ENCODE measurements at places on chromosomes 16 and 17. TPM values are rescaled to one million over a fixed set of nuclear protein-coding genes. Genes with fewer than 3 reads are reported as not detected.

- no peak for DNase-seq
Measured at GRCh38 chr17:8475227-8475626, 39.5 kb downstream of the NDEL1 start.

DNA sequence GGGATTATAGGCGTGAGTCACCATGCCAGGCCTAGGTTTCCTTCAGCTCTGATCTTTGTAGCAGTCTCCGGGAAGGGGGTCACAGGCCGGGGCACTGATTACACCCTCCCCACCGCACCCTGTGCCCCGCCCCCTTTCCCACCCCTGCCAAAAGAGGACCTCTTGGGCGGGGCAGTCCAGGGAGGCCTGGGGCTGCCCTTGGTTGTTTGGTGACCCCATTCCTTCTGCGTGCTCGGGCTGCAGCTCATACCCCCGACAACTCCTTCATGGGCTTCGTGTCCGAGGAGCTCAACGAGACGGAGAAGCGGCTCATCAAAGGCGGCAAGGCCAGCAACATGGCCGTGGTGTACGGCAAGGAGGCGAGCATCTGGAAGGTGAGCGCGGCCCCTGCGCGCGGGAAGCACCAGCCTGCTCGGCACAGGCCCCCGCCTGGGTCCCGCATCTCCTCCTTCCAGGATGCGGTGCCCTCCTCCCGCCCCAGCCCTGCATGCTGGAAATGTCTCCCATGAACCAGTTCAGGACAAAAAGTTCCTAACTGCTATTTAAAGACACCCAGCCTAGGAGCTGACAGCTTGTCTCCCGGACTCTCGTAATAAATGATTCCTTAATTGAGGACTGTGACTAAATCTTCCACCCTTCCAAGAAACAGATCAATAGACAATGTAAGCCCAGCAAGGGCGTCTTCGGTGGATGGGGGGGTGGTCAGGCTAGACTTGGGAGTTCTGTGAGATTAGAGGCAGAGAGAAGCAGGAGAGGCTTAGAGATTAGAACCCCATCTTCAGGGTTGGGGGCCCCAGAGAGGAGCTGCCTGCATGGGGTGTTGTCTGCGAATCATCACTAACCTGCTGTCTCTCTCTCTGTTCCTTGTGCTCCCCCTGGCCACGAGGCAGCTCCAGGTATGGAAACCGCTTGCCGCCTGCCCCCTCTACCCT, 64.5 kb downstream of the MGAT5B start:
- DNase-seq, result no peak

DNA sequence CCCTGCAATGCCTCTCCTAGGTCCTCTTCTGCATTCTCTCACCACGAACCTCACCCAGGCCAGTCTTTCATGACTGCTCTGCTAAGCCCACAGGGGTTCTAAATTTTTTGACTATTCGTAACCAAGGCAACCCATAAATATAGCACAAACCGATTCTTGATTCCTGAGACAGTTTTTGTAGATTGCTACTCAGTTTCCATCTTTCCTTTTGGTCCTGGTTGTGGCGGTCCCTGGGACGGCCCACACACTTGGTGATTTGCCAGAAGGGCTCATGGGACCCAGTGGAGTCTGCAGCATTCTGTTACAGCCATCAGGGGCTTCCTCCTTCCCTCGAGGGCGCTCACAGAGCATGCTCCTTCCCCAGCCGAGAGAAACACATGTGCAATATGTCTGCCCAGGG, 23.4 kb upstream of the MGAT5B start:
- DNase-seq, result no peak

DNA sequence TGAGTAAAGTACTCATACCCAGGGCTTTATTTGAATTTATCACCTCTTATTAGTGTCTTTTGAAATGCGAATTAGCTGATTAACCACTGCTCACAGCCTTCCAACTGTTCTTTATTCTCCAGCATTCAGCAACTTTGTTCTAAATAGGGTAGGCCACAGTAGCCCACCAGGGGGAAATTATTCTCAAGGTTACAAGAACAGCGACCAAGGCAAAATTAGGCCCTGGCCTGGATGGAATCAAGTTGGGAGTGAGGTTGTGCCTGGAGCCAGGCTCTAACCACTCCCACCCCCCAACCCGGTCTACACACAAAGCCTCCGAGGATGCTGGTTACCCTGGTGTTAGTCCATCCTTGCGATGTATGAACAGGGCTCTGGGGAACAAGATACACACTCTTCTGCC, 245.5 kb downstream of the STX8 start:
- DNase-seq, result no peak

DNA sequence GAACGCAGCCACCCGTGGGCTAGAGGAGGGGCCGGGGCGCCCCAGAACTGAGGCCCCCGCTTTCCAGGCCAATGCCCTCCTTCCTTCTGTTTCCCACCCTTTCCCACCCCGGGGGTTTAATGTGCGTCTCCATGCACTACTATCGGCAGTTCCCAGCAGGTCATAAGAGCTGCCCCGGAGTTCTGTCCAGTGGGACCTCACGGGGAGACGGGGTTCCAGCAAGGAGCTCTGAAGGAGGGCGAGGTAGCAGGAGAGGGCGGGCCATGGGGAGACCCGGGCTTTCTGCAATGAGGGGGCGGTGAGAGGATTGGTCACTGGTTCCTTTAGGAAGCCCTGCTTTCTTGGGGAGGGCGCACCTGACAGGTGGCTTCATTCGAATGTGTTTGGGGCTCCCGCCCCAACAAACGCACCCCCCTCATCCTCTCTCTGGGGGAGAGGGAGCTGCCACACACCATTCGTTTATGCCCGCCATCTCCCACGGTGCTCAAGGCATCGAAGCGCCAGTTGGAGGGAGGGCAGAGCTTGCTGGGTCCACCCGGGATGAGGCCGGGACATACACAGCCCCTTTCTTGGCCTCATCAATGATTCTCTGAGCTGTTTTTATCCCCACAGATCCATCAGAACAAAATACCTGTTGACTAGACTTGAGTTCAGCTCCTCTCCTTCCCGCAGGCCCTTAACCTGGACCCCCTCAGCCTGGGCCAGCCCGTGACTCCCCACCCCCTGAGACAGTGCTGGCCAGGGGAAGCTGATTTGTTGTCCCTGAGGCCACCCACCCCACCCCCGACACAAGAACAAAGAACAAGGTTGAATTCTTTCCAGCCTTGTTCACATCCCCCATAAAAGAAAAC, 44.1 kb downstream of the SLC7A5 start:
- no peak for DNase-seq

DNA sequence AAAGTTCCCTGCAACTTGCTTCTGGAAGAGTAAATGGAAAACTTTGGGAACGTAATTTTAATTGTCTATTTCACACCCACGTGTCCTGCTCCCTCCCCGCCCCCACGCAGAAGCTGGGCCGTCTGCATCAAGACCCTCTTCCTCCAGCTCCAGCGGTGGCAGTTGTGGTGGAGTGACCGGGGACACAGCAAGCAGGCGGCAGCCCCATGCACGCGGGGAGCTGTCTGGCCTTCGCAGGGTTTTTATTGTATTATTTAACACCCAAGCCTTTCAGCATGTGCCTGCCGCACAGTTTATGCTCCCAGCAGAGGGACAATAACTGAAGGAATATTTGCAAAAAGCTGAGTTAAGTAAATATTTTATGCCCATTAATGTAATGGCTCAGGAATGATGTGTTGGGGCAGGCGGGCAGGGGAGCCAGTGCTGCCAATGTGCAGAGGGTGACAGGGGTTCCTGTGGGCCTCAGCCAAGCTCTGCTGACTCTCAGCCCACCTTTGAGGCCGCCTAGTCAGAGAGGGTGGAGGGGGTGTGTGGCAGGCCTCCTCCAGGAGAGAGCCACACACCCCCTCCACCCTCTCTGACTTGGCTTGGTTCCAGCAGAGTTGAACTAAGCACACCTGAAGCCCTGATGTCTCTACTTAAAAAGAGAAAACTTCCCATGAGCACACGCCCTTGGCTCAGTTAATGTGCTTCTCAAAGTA, 32.4 kb upstream of the ENPP7 start:
- DNase-seq, result no peak

DNA sequence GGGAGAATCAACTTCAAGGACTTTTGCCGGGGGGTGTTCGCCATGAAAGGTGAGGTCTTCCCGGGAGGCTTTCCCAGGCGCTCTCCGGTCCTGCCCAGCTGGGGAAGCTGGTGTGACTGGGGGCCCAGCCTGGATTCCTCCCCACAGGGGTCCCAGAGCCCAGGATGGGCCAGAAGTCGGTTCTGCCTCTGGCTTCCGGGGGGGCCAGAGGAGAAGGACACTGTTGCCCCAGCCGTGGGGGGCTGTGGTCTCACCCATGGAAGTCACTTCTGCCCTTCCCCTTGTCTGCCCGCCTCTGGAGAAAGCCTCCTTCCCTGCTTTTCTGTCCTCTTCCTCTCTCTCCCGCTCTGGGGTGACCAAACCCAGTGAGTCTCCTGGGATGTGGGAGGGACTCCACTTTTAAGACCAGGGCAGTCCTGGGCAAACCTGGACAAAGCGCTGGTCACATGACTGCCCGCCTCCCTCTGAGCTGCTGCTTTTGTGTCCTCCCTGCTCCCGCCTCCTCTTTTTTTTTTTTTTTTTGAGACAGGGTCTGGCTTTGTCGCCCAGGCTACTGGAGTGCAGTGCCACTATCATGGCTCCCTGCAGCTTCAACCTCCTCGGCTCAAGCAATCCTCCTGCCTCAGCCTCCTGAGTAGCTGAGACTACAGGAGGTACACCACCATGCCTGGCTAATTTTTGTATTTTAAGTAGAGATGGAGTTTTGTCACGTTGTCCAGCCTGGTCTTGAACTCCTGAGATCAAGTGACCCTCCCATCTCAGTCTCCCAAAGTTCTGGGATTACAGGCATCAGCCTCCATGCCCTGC, 40.6 kb downstream of the RAB11FIP4 start:
- DNase-seq, result no peak

- DNase-seq, result no peak
Measured at GRCh38 chr16:47887496-47887895, 268.3 kb downstream of the ABCC12 start.

- DNase-seq, result no peak
Measured at GRCh38 chr16:81445966-81446906, 1.6 kb downstream of the CMIP start.

DNA sequence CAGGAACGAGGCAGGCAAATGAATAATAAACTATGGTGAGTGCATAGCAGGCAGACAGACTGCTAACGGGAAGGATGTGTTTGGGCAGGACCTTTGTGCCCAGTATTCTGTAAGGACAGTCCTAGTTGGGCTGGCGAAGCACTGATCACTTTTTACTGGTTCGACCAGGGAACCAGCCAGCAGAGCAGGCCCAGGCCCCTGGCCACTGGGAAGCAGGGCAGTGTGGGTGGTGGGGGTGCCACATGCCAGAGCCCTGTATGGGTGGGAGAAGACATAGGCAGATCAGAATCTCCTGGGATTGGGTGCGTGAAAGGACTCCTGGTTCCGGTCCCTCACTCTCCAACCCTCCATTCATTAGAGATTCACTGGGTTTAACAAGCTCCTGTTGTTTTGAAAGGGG, 4.0 kb upstream of the VAMP2 start:
- DNase-seq, result no peak

- no peak for DNase-seq
Measured at GRCh38 chr16:78837706-78838105, 738.3 kb downstream of the WWOX start.

GRCh38 chr16:23319861-23320615, 17.9 kb downstream of the SCNN1B start:
- no peak for DNase-seq

DNA sequence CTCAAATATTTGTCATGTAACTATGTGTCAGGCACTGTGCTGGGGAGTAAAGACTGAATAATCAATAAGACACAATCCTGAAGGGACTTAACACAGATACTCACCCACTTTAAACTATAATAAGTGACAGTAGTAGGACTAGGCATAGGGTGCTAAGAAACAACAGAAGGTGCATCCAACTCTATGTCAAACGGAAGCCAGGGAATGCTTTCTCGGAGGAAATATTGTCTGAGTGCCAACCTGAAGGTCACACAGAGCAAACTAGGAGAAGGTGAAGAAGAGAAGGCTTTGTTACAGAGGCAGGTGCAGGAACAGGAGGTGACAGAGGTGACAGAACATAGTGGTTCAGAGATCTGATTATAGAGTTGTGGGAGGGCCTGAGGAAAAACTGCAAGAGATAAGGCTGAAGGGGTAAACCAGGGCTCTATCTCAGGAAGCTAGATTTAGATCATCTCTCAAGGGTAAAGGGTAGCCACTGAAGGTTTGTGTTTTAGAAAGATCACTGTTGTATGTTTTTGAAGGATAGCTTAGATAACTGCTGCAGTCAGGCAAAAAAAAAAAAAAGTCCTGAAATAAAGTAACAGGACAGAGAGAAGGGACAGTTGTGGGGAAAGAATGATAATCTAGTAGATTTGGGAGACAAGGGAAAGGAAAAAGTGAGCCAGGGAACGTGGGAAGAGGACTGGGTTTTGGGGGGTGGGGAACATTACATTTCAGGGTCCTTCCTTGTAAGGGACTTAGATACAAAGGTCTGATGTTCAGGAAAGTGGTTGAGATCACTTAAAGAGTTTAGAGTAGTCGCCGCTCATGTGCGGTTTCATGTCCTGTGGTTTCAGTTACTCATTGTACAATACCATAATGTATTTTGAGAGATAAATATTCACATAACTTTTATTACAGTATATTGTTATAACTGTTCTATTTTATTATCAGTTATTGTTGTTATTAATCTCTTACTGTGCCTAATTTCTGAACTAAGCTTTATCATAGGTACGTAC, 85.6 kb upstream of the NETO2 start:
- DNase-seq, result no peak

GRCh38 chr17:69187294-69187693, 41.3 kb downstream of the ABCA10 start:
- no peak for DNase-seq

DNA sequence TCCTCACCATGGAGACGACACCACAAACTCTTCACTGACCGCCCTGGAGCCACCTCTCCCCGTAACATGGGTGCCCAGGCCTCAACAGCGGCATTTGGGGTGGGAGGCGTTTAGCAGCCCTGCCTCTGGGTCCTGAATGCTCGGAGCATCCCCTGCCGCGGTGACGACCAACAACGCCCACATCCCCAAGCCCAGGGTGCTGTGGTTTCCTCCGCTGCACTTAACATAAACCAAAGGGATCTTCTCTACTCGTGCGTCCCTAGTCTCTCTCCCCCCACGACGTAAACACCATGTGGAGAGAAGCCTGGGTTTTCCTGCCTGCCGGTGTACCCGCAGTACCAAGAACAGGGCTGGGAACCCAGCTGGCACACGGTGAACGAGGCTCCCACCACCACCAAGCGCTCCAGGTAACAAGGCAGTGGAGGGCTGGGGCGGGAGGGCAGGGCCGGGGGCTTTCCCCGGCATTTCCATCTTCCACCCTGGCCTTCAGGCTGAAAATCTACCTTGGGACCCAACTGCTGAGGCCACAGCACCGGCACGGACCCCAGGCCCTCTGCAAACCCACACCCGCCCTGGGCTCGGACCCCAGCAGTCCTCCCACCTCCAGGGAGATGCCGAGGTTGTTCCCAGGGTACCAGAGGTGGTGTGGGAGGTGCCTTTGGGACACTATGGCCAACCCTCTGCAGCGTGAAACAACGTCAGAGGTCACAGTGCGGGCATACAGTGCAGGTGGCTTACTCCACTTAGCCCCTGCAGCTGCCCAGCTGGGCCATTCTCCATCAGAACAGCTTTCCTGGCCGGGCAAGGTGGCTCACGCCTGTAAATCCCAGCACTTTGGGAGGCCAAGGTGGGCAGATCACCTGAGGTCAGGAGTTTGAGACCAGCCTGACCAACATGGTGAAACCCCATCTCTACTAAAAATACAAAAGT, 54.3 kb downstream of the TIMM22 start:
- DNase-seq, result no peak

GRCh38 chr17:67725373-67725791, 7.6 kb downstream of the NOL11 start:
- no peak for DNase-seq

Gene ITGA3
- 40.7 TPM for total RNA-seq

Gene CCL16
- not detected for total RNA-seq

Gene SPN
- 145 TPM for total RNA-seq

Gene GAS7
- total RNA-seq, result 2.9 TPM

Gene RHBDL3
- total RNA-seq, result not detected

Gene FKBP10
- total RNA-seq, result not detected

Gene SNX20
- total RNA-seq, result 48.4 TPM

Measured in activated naive CD4-positive, alpha-beta T cell treated with anti-CD3 and anti-CD28 coated beads, Interleukin-2, amount 50 U/mL, for 72 hours (primary cell).